NCI-H1436 (cell line): ENCODE measurements at places on chromosomes 7 and 10.

- DNase-seq, result no peak
Measured at GRCh38 chr7:41738806-41739205, 35.9 kb upstream of the INHBA start.

DNA sequence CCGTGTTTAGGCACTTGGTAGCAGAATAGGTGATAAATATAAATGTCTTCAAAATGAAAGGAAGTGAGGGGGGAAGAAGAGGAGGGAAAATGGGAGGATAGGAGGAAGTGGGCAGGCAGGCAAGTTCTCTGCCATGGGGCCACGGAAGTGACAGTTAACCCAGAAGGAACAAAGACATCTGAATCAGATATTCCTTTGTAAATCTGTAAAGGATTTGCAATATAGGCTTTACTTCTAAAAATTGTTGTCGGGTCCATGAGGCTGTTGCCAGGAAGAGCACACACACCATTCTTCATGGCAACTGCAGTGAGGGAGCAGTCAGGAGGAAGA, 23.7 kb upstream of the RASSF4 start:
- no peak for DNase-seq

- no peak for DNase-seq
Measured at GRCh38 chr10:111103196-111103840, 26.5 kb downstream of the ADRA2A start.

GRCh38 chr10:17344206-17344605, 110.2 kb downstream of the ST8SIA6 start:
- DNase-seq, result no peak

DNA sequence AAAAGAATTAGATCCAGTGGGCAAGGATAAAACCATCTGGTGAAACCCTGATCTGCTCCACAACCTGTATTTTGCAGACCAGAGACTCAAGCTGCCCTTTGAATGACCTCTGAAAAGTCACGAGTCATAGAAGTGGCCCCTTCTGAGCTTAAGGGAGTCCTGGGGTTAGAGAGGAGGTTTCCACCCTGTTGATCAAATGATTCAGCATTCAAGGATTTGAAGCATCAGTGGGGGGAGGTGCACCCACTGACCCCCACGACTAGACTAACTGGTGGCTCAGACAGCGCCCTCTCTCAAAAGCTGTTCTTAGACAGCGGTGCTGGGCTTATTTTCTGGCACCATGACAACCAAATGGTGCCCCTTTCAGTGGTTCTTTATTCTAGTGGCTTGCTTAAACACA, 44.3 kb downstream of the PLCE1 start:
- DNase-seq, result no peak

- no peak for DNase-seq
Measured at GRCh38 chr7:11332865-11333228, 359.2 kb downstream of the PHF14 start.

DNA sequence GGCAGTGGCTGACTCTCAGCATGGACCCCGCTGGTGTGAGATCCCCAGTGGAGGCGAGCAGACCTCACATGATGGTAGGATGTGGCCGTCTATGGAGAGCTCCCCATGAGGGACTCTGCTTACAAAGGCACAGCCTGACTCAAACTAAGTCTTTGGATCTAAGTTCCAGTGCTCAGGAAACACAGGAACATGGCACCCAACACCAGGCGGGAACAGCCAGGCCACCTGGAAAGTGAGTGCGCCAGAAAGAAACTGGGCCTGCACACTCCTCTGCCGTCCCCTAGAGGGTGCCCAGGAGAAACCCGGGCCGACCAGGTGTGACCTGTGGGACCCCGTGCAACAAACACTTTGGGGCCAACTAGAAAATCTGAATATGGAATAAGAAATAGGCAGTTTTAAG, 10.0 kb downstream of the PITRM1 start:
- no peak for DNase-seq

GRCh38 chr10:51124852-51125251, 50.6 kb downstream of the PRKG1 start:
- no peak for DNase-seq

- no peak for DNase-seq
Measured at GRCh38 chr7:3481435-3481834, 180.4 kb downstream of the SDK1 start.

DNA sequence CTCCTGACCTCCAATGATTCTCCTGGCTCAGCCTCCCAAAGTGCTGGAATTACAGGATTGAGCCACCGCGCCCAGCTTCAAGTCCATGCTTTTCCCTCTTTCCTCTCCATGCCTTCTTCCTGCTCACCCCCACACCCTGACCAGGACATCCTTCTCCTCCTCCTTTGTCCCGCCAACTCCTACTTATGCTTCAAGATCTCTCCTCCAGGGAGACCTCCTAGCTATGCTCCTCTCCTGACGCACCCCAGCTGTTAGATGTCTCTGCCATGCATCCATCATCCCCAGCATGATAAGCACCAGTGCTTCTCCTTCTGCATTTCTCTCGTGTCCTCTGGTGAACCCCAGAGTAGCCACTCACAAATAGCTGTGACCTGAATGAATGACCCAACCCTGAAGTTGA, 21.1 kb downstream of the SRRM3 start:
- DNase-seq, result no peak

DNA sequence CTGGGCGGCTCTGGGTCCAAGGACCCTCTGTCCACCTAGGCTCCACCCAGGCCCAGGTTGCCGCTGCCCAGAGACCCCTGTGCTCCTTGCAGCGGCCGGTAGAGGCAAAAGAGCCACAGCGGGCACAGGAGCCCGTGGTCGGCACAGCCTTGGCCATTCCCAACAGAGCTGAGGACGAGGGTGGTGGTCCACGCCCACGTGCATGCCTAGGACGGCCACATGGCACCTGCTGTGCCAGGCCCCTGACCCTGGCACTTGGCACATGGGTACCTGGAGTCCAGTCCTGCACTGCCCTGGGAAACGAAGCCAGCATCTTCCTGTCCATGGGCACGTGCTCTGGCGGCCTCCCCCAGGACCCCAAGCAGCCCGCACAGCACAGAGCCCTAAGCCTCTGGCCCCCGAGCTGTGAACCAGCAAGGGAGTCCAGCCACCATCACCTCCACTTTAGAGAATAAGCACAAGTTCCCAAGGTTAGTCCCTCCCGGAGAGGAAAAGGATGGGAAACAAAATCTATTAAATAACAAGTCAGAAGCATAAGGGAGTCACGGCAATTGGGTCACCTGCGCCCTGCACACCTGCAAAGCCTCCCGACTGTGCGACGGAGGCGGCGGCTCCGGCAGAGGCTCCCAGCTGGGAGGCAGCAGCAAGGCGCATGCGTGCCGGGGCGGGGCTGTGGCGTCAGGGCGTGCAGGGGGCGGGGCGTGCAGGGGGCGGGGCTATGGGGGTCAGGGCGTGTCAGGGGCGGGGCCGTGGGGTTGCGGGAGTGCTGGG, 59.1 kb downstream of the STK32C start:
- peak; percentile 44 for DNase-seq

DNA sequence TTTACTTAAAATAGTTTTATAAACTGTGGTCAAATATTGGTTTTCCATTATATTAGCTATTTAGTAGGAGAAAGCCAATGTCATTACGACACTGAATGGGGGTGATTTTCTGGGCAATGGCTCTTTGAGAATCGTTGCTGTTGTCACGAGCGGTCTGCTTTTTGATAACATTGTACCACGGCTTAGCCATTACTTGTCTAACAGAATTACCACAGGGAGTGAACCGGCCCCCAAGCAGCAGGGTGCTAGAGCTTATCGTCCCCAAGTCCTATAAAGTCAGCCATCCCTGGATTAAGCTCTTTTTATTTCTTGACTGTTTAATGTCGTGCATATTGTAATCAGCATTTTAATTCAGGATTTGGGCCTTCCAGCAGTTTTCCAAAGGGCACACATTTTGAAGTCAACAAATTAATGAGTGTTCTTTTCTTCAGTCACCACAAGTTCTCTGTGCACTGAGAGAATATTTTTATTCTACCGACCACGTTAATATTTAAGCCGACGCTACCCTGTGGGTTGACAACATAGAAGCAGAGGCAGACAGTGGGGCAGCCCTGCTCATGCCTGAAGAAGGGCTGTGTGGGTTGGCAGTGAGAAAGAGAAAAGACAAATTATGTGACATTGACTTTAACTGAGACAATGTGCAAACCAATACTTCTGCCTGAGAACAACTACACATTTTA, 125.8 kb downstream of the ICA1 start:
- DNase-seq, result no peak

- DNase-seq, result peak; percentile 69
Measured at GRCh38 chr10:63711867-63712716, 190.9 kb downstream of the REEP3 start.

- DNase-seq, result no peak
Measured at GRCh38 chr10:24726626-24727025, 2.9 kb upstream of the ARHGAP21 start.

DNA sequence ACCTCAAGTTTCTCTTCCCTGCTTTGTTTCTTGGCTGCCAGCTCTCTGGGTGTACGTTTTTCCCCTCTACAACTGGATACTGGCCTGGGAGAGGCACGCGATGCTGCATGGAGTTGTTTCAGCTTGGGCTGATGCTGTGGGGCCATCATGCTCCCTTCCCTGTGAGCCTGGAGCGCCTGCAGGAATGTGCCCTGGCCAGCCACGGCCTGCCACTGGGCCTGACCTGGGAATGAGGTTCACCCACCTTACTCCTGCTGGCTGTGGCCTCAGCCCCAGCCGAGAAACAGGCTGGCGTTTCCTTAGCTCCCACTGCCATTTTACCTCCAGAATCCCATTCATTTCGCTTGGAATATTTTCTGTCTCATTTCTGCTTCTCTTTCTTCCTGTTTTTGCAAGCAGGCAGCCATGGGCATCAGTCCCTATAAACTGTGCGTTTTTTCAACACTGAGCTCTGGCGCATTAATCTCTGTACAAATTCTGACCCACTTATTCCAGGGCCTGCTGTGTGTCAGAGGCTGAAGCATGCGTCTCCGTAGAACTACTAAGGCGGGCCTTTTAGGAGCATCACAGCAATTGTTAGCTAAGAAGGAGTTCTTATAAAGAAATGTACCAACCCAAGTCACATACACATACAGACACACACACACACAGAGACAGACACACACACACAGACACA, 57.9 kb downstream of the GATA3 start:
- no peak for DNase-seq

- DNase-seq, result no peak
Measured at GRCh38 chr7:36021917-36022550, 131.0 kb upstream of the EEPD1 start.

DNA sequence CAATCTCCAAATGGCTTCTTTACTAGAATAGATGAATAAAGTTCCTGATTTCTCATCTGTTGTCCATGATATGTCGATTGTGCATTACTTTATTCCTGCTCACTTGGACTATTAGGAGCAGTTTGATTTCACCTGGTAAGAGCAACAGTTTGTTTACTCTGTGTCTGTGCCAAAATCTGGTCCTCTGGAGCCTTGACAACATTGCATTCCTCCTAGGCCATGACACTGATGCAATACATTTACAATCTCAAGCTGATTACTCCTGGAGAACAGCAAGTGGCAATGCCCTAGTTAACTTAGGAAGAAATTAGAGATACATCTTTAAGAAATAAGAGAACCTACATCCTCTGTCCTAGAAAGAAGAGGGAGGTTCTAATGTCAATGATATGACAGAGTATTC, 71.8 kb downstream of the SGCE start:
- no peak for DNase-seq

GRCh38 chr10:59303018-59303417, 59.3 kb downstream of the FAM13C start:
- DNase-seq, result peak; percentile 64

- peak; percentile 63 for DNase-seq
Measured at GRCh38 chr7:23680414-23681405, 711 bp downstream of the FAM221A start.

DNA sequence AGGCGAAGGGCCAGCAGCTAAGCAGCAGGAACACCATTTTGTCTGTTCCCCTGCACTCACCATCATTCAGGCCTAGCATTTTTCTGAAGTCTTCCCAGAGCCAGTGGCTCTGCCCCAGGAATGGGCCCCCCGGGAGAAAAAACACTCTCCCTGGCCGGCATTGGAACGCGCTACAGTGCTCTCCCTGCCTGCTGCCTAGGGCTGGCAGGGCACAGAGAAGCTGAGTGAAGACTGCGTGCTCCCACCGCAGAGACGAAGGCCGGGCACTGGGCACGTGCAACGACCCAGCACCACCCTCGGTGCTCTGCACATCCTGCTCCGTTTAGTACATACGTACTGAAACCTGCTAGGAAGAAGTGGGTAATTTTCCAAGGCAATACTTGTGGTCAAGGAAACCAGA, 34.4 kb downstream of the HSPA12A start:
- DNase-seq, result no peak

DNA sequence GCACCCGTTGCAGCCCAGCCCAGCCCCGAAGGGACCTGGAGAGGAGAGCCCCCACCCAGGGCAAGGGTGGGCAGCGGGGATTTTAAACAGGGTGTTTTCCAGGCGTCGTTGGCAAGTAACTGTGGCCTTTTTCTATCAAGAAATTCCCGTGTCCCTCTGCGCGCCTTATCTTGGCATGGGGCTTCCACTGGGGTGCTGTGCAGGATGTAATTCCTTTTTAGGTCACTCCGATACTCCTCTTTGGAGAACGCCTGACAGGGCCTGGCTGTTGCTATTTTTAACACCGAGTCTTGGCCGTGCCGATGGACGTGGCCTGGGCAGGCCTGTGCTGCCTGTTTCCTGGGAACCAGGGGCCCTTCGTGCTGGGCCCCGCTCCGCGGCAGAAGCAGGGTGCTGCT, 93.8 kb downstream of the INPP5A start:
- no peak for DNase-seq

GRCh38 chr7:132437730-132438129, 138.5 kb downstream of the PLXNA4 start:
- no peak for DNase-seq

DNA sequence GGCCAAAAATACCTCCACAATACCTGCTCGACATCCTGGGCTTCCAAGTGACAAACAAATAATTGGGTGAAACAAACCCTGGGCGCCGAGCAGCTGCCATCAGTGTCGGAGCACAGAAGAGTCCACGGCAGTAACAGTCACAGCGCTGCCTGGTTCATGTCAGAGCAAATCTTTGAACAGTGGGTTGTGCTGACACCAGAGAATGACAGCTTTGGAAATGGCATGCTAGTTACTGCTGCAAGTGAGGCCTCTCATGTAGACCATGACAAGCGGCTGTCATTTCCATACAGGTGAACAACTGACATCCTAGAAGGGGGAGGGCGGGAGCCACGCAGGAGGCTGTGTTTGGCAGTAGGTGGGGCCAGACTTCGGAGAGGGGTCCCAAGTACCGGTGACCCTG, 420.5 kb upstream of the GALNT17 start:
- no peak for DNase-seq
